ENCODE measurements at places on chromosomes 3 and 15.

- DNase-seq: no peak
These were observed 239.4 kb downstream of the WNT5A start for GRCh38 chr3:55247666-55248065.

DNA sequence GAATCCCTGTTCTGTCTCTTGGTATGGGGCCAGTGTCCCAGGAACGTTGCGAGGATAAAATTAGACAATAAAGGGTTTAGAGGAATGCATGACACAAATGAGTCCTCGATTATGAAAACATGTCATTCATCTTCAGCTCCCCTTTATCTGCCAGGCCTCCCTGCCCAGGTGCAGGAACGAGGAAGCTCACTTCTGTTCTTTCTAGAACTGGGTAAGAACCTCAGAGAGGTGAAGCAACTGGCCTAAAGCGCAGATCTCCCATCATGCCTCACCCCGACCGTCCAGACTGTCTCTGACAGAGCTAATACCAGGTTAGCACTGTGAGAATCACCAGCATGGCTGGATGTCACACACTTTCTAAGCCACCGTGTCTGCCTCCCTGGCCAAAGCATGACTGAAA lies 1.5 kb upstream of the ITIH1 start:
- peak; percentile 68 for DNase-seq

GRCh38 chr3:151404316-151404715 lies 19.8 kb upstream of the P2RY12 start:
- DNase-seq: no peak

GRCh38 chr3:167241048-167241845 lies 138.8 kb downstream of the ZBBX start:
- DNase-seq: no peak

GRCh38 chr15:58734859-58735258 lies 14.6 kb downstream of the ADAM10 start:
- DNase-seq: no peak

DNA sequence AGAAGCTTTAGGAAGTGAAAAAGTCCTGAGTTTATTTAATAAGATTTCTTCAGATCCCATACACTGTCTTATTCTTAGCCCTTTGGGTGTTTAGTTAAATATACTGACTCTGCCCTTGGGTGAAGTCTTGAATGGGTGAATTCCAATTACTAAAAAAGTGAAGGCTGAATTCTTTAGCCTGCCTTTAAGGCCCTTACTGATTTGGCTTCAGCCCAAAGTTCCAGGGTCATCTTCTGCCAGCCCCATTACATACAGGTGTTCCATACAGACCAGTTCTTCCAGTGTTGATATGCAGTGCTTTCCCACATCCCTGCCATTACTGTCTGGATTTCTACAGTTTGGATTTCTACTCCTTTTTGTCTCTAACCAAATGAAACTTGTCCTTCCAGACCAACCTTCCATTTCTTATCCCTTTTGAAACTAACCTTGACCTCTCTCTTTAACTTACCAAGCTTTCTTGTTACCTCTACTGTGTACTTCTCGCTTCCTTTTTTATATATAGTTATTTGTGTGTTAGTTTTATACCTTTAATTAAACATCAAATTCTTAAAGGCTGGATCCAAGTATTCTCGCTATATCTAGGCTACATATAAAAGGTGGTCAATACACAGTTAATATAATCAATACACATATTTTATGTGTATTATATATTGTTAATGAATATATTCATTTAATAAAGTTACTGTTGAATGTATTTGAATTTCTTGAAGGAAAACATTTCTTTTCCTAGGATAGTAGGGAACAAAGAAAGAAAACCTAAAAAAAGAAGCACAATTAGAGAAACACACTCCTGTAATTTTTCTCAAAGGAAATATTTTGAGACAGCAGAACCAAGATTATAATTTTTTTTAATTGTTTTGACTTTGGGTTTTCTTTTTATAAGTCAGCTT lies 15.0 kb downstream of the MBNL1 start:
- no peak for DNase-seq

DNA sequence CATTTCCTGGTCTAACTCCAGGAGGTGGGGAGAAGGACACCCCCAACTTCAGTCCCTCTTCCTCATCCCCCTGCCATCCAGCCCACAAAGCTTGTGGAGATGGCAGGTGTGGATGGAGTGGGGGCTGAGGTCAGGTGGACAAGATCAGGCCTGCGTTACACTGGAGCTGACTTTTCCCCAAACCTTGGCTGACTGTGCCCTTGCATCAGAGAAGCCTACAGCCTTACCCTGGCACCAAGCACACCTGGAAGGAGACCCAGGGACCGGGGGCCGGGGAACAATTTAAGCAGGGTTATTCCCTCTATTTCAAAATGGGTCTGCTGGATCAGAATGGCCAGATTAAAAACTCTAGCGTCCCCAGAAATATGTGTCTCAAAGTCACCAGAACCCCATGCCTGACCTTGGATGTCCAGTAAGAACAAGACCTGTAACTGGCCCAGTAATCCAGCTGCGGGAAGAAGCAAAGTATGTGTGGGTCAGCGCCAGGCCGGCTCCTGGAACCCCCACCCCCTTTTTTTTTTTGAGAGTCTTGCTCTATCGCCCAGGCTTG lies 14.4 kb downstream of the TNK2 start:
- DNase-seq: no peak

GRCh38 chr3:196609343-196609775 lies 30.1 kb upstream of the NRROS start:
- peak; percentile 88 for DNase-seq

DNA sequence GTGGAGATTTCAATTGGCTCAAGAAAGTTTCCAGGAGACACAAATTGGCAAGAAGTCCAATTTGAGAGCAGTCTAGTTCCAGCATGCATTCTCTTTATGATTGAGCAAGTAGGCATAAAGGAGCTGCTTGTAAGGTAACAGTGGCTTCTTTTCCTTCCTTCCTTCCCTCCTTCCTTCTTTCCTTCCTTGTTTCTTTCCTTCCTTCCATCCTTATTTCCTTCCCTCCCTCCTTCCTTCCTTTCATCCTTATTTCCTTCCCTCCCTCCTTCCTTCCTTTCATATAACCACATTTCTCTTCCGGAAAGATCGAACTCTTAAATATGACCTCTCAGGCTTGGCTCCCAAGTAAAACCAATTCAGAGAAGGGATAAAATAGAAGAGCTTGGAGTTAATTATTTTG lies 29.4 kb upstream of the ATP11B start:
- DNase-seq: no peak

DNA sequence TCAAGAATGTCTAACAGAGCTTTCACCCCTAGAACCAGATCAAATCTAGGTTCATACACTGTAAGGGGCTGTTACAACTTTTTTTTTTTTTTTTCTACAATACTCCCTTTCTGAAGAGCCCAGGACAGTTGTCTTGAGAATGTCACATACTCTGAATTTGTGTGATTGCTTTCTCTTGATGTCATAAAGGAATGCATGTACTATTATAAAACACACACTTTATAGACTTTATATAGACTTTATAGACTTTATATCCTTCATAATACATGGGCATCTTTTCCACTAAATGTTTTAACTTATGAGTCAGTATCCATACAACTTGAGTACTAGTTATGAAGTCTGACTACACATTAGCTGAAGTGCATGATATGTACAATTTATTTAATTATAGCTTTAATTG lies 26.3 kb downstream of the RFX7 start:
- DNase-seq: no peak

- DNase-seq: no peak
These were observed 8.8 kb upstream of the RARB start for GRCh38 chr3:25419251-25419650.

- no peak for DNase-seq
These were observed 282.5 kb downstream of the ULK4 start for GRCh38 chr3:41679374-41679773.

- no peak for DNase-seq
These were observed 24.3 kb downstream of the PLA2G4F start for GRCh38 chr15:42131826-42132806.

- no peak for DNase-seq
These were observed 229.8 kb downstream of the NFKBIZ start for GRCh38 chr3:102078854-102079808.

DNA sequence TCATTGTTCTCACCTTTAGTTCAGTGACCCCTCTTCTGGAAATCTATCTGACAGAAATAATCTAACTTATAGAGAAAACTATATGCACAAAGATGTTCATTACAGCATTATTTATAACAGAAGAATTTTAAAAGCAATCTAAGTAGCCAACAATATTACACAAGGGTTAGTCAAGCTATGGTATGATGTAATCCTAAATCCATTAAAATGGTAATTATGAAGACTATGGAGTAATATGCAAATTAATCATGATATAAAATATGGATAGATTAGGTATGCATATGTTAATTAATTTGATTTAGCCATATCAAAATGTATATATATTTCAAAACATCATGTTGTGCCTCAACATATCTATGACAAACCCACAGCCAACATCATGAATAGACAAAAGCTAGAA lies 17.7 kb upstream of the HERC1 start:
- DNase-seq: no peak

DNA sequence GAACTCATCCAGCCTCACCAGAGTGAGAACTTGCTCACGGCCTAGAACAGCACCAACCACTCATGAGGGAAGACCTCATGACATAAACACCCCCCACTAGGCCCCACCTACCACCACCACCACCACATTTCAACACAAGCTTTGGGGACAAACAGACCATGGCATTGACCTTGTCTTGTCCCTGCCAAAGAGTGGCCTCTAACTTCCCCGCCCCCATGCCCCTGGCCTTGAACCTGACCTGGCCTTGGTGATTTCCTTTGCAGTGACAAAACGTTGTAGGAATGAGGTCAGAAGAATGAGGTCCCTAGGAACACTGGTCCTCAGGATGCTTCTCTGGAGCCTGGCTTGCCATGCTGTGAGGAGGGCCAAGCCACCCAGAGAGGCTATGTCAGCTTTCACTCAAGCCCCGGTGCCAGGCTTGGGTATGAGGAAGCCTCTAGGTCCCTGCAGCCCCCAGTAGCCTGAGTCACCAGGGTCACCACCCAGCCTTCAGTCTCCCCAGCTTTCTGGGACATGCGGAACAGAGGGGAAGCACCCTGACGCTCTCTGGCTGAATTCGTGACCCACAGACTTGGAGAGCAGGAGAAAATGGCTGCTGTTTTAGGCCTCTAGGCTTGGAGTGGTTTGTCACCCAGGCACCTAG lies 57.9 kb downstream of the TPRA1 start:
- DNase-seq: no peak

DNA sequence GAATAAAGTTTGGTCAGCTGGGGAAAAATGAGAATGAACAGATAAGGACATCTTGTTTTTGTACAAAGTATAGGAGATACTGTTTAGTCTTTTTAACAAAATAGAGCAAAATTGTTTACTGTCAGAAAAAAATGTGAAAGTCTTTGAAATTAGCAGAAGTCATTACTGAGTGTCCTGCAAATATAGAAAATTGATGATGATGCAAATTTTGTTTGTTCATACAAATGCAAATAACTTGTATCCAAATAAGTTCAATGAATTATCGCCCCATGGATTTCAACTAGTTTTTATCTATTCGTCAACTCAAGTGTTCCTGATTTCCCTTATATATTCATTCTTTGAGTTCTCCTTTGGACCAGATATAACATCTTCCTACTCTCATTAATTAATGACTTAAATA lies 378.0 kb upstream of the SGO1 start:
- DNase-seq: no peak

GRCh38 chr3:186787642-186788481 lies 4.5 kb downstream of the EIF4A2 start:
- DNase-seq: no peak

- DNase-seq: no peak
These were observed 6.3 kb upstream of the CCR4 start for GRCh38 chr3:32945136-32945535.

GRCh38 chr3:169146179-169146665 lies 517.3 kb downstream of the MECOM start:
- DNase-seq: peak; percentile 48

DNA sequence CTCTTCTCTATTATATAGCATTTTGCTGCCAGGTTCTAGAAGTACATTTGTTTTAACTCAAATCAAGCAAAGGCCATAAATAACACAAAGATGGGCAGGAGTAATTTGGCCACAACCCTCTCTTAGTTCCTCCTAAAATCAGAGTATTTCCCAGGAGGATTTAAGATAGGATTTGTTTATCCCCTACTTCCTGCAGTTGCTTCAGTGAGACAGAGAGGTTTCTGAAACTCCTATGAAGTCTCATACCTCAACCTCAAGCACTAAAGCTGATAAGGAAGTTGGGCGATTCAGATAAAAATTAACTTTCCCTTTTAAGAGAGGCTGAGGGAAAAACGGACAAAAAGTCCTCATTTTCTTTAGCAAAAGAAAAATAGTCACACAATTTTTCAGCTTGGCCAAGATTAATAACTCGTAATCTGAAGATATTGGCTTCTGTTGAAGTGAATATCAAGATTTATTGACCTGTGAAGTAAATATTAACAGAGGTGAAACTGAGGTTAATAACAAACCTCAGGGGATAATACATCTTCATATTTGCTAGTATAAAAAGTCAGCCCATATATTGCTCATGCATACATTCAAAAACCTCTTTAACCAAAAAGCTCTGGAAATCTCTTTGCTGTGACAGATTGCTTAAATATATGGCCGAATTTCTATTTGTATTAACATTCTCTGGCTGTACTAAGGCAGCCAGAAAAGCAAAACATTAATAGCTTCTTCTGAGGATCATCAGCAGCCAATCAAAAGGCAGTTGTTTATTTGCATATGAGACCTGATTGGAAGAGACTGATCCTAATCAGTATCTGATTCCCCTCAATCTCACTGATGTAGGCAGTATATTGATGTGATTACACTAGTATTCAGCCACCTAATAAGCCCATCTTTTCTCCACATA lies 90.6 kb upstream of the GADL1 start:
- no peak for DNase-seq

DNA sequence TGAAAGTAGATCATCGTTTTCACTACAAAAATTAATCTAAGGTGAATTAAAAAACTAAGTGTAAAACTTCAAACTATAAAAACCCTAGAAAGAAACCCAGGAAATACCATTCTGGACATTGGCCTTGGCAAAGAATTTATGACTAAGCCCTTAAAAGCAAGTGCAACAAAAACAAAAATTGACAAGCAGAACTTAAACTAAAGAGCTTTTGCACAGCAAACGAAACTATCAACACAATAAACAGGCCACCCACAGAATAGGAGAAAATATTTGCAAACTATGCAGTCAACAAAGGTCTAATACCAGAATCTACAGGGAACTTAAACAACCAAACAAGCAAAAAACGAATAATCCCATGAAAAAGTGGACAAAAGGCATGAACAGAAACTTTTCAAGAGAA lies 302.0 kb downstream of the CHST2 start:
- no peak for DNase-seq

GRCh38 chr15:86127547-86127946 lies 47.9 kb downstream of the AGBL1 start:
- no peak for DNase-seq

All from right lobe of liver (tissue), 6 donors.